Stimulated activated naive CD4-positive, alpha-beta T cell (primary cell): ENCODE measurements at places on chromosomes 7 and 10.

DNA sequence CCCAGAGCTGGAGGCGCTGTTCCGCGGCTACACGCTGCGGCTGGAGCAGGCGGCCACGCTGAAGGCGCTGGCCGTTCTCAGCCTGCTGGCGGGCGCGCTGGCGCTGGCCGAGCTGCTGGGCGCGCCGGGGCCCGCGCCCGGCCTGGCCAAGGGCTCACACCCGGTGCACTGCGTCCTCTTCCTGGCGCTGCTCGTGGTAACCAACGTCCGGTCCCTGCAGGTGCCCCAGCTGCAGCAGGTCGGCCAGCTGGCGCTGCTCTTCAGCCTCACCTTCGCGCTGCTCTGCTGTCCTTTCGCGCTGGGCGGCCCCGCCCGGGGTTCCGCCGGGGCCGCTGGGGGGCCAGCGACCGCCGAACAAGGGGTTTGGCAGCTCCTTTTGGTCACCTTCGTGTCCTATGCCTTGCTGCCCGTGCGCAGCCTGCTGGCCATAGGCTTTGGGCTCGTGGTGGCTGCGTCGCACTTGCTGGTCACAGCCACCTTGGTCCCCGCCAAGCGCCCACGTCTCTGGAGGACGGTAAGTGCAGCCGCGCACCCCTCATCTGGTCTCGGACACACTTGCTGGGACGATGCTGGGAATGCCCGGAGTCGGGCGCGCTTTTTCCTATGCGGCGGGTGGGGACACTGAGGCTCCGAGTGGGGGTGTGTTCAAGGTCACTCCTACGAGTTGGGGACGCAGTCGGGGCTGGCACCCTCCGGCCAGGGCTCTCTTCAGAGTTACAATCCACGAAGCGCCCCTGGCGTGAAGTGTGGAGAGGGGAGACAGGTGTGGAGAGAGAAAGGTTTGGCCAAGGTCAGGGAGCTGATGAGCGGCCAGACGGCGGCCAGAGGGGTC is 717 bp downstream of the ADCY1 start:
- DNase-seq, result no peak

DNA sequence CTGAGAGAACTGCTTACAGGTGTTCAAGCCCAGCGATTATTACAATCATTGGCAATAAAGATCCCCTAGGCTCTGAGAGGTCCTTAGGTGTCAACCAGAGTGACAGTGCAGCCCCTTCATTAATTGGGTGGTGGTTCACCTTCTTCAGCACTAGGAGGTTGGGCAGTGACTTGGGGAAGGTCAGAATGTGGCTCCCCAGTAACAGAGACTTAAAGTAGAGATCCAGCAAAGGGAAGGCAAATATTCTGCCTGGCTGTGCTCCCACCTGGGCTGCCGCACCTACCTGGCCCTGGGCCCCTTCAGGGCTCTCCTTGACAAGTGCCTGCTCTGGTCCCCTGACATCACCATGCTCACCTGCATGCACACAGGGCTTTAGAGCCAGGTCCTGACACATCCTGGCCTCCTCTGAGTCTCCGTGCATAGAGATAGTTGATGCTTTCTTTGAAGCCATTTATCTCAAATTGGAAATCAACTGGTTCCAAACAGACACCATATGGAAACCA is 1.9 kb downstream of the CLRN3 start:
- no peak for DNase-seq

DNA sequence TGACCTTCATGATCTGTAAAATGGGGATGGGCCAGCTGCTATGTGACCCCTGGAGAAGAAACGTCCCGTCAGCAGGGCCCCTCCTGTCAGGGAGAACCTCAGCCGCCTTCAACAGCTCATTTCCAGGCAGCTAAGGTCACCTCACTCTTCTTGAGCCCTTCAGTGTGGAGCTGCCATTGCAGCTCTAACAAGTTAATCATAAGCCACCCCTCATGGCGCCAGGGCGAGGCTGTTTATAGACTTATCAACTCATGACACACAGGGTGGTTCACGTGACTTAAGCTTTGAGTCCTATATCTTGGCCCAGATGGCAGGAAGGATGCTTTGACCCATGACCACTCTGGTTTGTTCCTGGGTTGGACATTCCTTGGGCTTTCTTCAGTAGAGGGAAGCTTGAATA is 315.1 kb downstream of the TNS3 start:
- no peak for DNase-seq

- DNase-seq, result no peak
Observed at GRCh38 chr7:42237811-42238541, 967 bp upstream of the GLI3 start.
